ENCODE measurements at places on chromosomes 3 and 15.

DNA sequence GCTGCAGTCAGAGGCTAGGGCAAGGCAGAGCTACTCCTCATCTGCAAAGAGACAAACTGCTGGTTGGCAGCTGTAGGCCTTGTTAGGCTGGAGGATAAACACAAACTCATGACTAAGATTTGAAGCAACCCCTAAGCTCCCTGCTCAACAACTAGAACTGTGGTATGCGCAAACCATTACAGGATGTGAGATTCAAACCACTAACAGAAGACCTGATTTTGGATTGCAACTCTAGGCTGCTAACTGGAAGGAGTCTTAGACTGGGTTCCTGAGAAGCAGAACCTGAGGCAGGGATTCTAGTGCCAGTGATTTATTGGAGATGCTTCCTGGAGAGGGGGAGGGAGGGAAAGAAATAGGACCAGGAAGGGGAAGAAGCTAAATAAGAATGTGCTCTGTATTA is 22.5 kb downstream of the CCR4 start:
- no peak for DNase-seq

- DNase-seq: no peak
These were observed 1.6 kb upstream of the PLCL2 start for GRCh38 chr3:16883057-16883722.

- no peak for DNase-seq
These were observed 42.0 kb downstream of the UMPS start for GRCh38 chr3:124772081-124772831.

DNA sequence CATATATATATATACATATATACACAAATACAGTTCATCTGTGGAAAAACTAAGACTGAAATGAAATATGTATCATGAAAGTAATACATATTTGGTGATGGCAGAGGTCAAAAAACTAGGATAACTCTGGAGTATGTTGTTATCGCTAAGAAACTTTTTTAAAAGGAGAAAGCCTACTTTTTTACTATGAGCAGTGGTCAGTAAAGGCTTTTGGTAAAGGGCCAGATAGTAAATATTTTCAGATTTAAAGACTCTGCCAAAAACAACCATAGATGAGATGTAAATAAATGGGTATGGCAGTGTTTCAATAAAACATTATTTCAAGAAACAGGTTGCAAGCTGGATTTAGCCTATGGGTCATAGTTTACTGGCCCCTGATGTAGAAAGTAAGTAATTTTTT is 93.8 kb upstream of the TGFBR2 start:
- no peak for DNase-seq

- no peak for DNase-seq
These were observed 9.5 kb downstream of the WNT5A start for GRCh38 chr3:55477306-55478303.

DNA sequence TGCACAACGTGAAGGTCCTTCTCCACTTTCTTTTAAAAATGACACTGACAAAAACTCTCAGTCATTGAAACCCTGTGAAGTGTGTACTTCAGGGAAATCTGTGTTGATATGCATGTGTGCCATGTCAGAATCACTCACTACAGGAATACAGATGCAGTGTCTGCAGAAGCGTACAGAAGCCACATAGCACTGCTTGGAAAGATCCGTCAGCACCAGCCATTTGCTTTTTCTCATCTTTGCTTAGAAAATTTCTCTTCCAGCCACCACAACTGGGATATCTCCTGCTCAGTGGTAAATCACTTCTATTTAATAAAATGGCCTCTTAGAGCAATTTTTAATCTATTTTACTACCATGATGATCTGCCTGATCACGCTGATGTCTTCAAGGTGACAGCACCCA is 91.3 kb upstream of the ARHGEF26 start:
- no peak for DNase-seq

GRCh38 chr3:57001356-57001755 is 59.1 kb upstream of the SPATA12 start:
- DNase-seq: no peak

DNA sequence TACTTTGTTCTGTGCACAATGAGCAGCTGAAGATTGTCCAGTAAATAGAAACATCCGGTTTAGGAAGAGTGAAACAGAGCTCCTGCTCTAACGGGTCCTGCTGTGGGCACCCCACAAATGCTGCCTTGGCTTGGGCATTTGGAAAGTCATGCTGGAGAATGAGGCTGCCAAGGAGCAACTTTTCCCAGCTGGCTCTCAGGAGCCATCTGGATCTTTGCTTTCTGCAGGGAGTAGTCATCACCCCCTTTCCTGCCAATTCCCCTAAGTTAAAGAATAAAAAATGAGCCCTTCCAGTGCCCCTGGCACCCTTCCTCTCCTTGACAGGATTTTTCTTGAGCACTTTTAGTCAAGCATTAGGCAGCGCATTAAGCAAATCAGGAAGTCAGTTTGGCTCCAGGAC is 90.0 kb downstream of the FAM43A start:
- no peak for DNase-seq

Data from stimulated activated CD8-positive, alpha-beta memory T cell treated with anti-CD3 and anti-CD28 coated beads, Interleukin-15, amount 100 ng/mL, for 24 hours (primary cell).